NCI-H1694 treated with DMSO at 0.1 percent for 48 hours (cell line): ENCODE measurements at places on chromosomes 5 and 9.
A peak's percentile ranks its signal among the peaks of the same experiment; 100 is the strongest.

DNA sequence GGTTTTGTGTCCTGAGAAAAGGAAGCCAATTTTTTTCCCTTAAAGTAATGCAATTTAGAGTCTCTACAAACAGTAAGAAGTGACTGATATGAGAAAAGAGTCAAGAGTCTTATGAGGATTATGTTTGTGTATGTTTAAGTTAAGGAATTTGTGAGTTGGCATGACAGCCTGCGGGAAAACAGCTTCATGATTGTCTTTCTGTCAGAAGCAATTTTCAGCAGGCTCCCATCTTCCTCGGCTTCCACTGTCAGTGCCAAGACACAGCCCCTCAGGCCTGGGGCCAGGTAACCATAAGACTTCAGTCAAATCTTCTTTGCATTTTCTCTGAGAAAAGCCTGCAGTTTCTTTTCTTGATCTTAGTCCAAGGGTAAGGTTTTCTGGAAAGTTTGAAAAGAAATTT lies 17.0 kb upstream of the SELENOP start:
- DNase-seq, result no peak

- DNase-seq, result no peak
Observed at GRCh38 chr5:111075520-111075919, 4.0 kb downstream of the TSLP start.

DNA sequence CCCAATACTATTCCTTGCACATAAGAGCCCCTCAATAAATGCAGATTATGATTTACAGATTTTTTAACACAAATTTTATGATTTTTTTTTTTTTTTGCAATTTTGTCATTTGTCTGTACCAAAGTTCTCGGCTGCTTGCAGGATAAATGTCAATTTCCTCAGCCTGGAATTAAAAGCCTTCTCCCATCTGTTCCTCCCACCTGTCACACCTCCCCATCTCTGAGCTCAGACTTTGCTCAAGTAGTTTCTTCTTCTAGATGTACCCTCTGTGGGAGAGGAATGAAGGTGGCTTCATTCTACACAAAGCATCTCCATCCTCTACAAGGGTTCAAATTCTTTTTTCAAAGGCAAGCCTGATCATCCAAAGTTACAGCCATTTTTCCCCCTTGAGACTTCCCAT lies 153.7 kb upstream of the GRAMD2B start:
- DNase-seq, result peak; percentile 31

DNA sequence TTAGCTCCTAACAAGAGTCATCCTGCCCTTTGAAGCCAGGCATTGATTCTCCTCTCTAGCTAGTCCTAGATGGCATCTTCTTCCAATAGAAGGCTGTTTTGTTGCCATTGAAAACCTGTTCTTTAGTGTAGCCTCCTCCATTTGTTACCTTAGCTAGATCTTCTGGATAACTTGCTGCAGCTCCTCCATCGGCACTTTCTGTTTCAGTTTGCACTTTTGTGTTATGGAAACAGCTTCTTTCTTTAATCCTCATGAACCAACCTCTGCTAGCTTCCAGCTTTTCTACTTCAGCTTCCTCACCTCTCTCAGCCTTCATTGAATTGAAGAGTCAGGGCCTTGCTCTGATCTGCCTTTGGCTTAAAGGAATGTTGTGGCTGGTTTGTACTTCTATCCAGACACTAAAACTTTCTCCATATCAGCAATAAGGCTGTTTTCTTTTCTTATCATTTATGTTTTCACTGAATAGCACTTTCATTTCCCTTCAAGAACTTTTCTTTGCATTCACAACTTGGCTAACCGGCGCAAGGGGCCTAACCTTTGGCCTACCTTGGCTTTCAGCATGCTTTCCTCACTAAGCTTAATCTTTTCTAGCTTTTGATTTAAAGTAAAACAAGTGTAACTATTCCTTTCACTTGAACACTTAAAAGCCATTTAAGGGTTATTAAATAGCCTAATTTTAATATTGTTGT lies 166.5 kb upstream of the SLC12A2 start:
- DNase-seq, result no peak

GRCh38 chr9:70921136-70921535 lies 200.3 kb downstream of the TRPM3 start:
- no peak for DNase-seq

- DNase-seq, result peak; percentile 48
Observed at GRCh38 chr5:170612256-170612678, 108.4 kb downstream of the KCNIP1 start.

DNA sequence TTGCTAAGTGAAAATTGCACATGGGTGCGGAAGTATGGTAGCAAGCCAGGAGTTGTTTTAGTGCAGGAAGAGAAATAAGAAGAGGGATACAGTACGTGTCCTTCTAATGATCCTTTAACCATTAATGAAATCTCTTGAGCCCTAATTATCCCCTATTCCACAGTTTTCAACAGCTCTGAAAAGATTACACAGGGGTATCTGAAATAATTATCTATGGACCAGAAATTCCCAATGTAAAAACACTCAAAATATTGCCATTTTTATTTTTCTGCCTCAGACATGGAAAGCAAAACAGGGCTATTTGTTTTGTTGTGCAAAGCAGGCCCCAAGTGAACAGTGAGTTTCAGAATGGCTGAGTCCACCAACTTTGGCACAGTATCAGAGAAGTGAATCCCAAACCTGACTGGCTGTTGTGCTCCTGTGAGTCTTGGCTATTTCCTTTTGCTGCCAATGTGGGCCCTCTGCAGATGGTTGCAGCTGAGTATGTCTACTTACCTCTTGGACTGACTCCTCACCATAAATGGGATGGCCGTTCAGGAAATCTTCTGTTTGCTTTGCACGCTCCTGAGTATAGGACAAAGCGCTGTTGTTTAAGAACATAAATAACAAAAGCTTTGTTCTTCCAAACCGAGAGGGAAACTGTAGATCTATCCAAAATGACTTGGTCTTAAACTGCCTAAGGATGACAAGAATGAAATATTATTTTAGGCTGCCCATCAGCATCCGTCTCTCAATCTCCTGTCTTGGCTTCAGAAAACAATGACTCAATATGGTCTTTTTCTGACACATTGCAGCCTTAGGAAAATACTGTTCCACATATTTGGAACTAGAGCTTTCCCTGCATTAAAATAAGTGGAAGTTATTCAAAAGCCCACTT lies 204.1 kb downstream of the DEPDC1B start:
- no peak for DNase-seq

GRCh38 chr5:13187186-13187585 lies 757.3 kb downstream of the DNAH5 start:
- peak; percentile 83 for DNase-seq

GRCh38 chr9:27426511-27427271 lies 97.4 kb upstream of the IFNK start:
- DNase-seq, result no peak

DNA sequence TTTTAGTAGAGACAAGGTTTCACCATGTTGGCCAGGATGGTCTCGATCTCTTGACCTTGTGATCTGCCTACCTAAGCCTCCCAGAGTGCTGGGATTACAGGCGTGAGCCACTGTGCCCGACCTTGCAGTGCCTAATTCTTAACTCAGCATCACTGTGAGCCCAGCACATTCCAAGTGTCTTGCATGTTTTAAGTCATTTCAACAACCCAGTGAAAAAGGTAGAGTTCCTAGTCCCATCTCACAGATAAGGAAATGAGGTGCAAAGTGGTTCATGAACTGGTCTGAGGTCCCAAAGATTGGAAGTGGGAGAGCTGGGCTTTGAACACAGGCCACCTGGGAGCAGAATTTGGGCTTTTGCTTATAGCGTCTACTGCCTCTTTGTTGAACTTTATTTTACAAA lies 68.0 kb downstream of the ZNF366 start:
- DNase-seq, result no peak

DNA sequence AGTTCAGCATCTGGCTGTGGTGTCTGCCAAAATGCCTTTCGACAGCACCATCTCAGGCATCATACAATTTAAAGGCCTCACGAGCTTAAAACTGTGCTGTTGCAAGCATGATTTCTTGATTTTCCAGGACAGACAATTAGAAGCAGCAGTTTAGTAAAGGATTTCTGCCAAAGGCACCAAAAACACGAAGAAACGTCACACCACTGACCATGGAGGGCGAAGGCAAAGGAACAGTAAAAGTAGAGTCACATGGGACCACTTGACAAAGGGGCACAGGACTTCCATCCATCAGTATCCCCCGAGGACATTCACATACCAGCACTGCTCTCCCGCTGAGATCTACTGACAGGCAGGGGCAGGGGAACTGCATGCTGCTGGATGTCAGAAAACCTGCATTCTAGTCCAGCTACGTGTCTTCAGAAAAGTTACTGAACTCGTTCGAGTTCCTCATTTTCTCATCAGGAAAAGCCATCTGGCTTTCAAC lies 70.4 kb upstream of the FBXW11 start:
- no peak for DNase-seq

DNA sequence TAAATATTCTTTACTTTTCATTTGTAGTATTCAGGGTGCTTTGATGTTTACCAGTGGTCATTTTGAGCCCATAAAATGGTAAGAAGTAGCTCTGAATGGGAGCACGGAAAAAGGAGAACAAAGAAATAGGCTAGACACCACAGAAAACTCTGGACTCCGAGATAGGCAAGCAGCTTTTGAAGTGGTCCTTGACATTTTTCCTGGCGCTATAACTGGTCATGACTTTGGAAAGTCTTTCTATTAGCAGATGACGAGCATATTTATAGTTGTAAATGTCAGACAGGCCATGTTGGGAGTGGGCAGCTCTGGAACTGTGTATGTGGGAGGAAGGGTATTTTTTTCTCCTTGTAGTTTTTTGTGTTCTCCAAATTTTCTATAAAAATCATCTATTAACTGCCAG lies 126.1 kb upstream of the POC5 start:
- DNase-seq, result no peak

- DNase-seq, result no peak
Observed at GRCh38 chr5:131381021-131381420, 117.2 kb downstream of the CDC42SE2 start.

- DNase-seq, result no peak
Observed at GRCh38 chr5:100905259-100905914, 2.3 kb upstream of the ST8SIA4 start.

DNA sequence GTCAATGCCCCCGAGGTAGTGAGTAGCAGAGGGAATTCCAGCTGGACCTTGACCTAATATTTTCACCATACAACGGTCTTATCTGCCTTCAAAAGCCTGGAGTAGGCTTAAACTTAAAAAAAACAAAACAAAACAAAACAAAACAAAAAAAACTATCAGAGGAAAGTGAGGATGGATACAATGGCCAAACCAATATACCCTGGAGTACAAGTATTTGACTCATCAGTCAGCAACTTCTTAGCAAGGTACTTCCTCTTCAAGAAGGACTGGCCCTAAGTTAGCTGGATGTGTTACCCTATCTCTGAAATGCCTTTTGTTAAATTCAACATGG lies 160.6 kb upstream of the GNA14 start:
- DNase-seq, result no peak

GRCh38 chr5:141574122-141574510 lies 44.7 kb downstream of the DIAPH1 start:
- DNase-seq, result no peak

DNA sequence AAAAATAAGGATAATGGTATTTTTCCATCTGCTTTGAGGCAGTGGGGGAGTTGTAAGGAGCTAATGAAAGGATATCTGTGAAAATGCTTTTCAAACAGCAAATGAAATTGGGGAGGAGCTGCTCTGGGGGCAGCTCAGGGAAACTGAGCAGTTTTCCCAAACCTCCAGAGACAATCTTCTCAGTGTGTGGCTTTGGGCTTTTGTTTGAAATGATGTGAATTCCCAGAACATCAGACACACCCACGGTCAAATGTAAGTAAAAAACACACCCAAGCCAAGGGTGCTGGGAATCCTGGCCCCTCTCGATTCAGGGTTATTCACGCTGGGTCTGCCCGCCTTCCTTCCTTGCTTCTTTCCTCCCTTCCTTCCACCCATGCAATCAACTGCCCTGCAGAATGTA lies 512.6 kb downstream of the BNC2 start:
- no peak for DNase-seq

- no peak for DNase-seq
Observed at GRCh38 chr9:110202232-110202631, 5.7 kb downstream of the C9orf152 start.
